Bone marrow (tissue), 2 donors: ENCODE measurements at places on chromosomes 5 and 9.

GRCh38 chr5:132679166-132679565 lies 5.4 kb downstream of the IL4 start:
- DNase-seq, result no peak

- no peak for DNase-seq
Observed at GRCh38 chr5:1914471-1914870, 31.7 kb upstream of the IRX4 start.

DNA sequence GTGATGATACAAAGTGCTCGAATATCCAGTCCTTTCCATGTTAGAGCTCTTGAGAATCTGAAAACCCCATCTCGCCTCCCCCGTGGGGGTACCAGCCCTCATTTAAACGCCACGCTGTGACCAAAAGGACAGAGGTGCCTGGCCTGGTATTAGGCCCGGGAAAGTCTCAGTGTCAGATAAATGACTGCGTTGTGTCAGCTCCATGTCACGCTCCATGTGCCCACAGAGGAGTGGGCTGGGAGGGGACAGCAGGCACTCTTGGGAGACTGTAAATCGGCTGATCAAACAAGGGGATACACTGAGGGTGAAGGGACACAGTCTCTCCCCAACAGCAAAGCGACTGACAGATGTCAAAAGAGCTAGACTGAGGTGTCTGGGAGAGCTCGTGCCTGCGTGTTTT lies 65.7 kb upstream of the ECM2 start:
- no peak for DNase-seq

DNA sequence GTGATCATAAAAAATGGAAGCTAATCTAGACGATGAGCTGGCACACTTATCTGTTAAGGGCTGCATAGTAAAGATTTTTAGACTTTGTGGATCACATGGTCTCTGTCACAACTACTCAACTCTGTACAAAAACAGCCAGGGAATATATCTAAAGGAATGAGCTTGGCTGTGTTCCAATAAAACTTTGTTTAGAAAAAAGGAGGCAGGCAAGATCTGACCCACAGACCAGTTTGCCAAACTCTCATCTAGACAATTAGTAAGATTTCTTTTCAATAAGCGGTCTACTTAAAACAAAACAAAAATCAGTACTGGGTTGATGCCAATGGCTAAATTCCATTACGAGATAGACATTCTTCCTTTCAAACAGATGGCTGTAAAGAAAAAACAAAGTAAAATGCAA lies 53.0 kb upstream of the RETREG1 start:
- DNase-seq, result no peak

DNA sequence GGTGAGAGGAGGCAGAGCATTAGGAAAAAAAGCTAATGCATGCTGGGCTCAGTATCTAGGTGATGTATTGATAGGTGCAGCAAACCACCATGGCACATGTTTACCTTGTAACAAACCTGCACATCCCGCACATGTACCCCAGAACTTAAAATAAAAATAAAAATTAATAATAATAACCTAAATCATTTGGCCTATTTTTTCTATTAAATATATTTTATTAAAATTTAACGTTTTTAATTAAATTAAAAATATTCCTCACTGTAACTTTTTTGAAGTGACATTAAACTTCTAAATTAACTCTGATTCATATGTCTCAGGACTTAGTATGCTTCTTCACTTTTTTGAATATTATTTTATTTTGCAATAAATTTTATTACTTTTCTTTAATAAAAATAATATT lies 83.7 kb upstream of the PARP8 start:
- DNase-seq, result no peak

GRCh38 chr5:38379350-38379937 lies 121.1 kb downstream of the EGFLAM start:
- DNase-seq, result no peak
